ENCODE measurements at places on chromosomes 11 and 22.

DNA sequence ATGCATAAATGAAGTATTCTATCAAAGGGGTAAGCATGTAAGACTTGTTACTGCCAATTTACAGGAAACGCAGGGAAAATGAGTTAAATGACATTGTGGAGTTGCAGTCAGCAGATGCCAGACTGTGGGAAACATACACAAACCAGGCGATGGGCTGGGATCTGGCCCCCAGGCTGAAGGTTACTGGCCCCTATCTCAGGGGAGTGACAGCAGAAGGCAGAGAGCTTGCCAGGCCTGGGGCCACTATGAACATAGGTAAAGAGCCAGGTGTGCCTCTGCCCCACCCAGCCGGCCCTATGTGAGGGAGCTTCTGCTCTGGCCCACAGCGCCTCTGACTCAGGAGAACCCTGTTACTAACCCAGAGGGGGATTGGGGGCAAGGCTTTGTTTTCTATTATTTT lies 26.1 kb upstream of the SLC25A1 start:
- no peak for DNase-seq

- no peak for DNase-seq
Measured at GRCh38 chr11:68996376-68997123, 15.8 kb upstream of the MRGPRD start.

GRCh38 chr11:112310419-112310818 lies 49.8 kb upstream of the PLET1 start:
- no peak for DNase-seq

DNA sequence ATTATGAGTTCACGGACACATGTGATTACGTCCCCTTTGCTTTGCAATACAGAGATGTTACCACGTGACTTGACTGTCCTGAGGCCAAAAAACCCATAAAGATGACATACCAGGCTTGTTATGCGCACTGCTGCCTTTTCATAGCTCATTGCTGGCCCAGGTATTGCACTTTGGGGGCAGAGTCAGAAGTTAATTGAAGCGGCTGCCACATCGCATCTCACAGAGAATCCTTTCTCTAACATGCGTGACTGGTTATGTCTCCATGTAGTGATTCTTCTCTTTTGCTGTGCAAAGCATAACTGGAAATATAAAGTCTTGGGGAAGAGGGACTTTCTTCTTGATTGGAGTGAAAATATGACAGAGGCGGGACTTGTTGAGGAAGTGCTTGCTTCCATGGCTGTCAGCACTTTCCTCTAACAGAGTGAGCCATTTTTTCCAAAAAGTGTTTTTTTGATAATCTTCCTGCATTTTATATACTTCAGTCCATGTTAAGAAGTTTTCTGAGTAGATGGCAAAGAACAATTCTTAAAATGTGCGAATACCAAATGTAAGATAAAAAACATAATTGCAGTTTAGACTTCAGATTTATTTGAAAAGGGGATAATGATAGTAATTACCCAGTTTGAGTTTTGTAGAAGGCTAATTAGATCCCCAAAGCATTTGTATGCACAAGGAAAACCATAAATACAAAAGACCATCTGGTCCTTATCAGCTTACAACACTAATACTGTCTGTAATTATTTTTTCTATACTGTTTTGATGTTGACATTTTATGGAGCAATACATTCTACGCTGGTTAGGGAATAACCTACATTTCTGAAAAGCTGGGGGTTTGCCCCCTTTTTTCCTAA lies 324.6 kb upstream of the MTNR1B start:
- DNase-seq: no peak

DNA sequence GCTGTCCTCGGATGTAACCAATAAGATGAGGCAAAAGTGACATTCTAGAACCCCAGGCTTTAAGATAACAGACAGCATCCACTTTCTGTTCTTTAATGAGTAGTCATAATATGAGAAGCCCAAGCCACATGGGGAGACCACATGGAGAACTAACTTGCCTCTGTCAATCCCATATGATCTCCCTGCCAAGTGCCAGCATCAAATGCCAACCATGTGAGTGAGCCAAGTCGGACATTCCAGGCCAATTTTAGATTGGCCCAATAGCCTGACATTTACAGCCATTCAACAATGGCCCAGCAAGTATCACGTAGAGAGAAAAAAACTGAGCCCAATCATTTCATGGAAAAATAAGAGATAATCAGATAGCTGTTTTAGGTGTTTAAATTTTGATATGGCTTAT lies 2048.3 kb upstream of the RAG2 start:
- DNase-seq: no peak

GRCh38 chr22:50308597-50308935 lies 1.1 kb upstream of the PLXNB2 start:
- DNase-seq: no peak

- no peak for DNase-seq
Measured at GRCh38 chr11:126790550-126791081, 210.0 kb downstream of the KIRREL3 start.

- DNase-seq: no peak
Measured at GRCh38 chr11:63805844-63806415, 7.3 kb upstream of the SPINDOC start.

DNA sequence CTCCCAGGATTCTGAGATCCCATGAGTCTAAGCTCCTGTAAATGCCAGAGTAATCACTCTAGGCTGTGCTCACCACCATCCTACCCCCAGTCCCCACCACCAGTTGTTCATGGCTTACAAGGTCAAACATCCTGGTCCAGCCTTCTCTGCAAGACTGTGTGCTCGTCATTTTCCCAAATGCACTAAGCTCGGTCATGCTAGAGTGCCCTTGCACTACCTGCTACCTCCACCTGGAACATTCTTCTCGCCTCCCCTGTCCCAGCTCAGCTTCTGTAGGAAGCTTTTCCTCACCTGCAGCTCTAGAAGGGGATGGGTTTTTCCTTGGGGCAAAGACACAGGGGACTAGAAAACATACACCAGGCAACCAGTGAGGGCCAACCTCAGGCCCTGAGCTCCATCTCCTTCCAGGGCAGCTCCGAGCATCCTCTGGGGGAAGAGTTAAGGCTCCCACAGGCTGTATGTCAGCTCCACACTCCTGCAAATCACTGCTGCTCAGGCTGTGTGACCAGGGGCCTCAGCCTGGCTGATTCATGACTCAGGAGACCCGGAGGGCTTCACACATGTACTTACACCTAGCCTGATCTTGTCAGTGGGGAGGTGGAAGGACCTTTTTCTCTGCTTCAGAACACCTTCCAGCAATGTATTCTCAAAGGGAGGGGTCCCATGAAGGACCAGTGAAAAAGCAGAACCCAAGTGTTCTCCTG lies 37.2 kb upstream of the CSNK2A3 start:
- no peak for DNase-seq

DNA sequence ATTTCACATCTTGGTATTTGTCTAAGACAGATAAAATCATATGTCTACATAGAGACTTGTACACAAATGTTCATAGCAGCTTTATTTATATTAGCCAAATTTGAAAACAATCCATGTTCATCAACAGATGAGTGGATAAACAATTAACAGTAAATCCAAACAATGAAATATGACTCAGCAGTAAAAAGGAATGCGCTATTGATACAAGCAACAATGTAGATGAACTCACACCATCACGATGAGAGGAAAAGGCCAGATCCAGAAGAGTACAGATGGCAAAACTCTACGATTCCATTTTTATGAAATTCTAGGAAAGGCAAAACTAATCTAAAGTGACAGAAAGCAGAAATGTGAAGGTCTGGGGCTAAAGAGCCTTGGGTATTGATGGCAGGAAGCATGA lies 384.3 kb downstream of the NTM start:
- DNase-seq: no peak

DNA sequence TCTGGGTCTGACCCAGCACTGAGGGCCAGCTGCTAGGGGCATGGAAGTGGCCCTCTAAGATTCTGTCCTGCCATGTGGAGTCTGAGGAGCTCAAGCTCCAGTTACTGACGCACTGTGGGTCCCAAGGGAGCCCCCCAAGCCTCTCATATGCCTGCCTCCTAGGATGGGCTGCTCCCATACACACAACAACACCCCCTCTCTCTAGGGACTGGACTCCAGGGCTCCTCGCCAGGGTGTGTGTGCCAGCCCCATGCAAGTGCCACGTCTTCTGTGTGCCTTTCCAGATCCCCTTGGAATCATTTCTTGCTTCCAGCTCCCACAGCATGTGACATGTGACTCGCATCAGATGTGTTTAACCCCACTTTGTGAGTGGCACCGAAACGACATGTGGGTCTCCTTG lies 234.5 kb downstream of the CEP164 start:
- DNase-seq: no peak

GRCh38 chr11:18265949-18266348 lies at the start of gene SAA1:
SAA1 (plus strand) TSS chr11:18266264; CDS start chr11:18266888, 624 bp downstream.
- no peak for DNase-seq

DNA sequence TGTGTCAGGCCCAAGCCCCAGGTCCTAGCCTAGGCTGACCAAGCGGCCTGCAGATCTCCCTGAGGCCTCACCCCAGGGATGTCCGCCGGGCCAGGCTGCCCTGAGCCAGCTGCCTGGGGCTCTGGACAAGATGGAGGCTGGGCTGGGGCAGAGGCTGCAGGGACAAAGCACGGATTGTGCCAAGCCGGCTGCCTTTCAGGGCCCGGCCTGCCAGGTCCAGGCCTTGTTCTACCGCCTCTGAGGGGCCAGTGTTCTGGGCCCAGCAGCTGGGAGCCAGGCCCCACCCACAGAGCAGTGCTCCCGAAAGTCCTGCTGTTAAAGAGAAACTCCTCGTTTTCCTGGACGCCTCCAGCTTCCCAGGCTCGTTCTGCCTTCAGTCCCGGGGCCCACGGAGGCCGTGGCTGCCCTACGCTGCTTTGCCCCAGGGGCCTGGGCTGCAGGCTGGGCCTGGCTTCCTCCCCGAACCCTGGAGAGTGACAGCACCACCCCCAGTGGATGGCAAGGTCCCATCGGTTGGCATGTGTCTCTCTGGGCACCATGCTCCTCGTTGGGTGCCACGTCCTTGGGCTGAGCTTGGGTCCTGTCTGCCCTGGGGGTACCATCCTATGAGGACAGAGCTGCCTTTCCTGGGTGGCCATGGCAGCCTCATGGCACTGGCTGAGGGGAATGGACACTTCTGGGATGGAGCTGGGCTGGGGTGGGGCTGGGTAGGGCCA lies 7.6 kb downstream of the BRSK2 start:
- no peak for DNase-seq

DNA sequence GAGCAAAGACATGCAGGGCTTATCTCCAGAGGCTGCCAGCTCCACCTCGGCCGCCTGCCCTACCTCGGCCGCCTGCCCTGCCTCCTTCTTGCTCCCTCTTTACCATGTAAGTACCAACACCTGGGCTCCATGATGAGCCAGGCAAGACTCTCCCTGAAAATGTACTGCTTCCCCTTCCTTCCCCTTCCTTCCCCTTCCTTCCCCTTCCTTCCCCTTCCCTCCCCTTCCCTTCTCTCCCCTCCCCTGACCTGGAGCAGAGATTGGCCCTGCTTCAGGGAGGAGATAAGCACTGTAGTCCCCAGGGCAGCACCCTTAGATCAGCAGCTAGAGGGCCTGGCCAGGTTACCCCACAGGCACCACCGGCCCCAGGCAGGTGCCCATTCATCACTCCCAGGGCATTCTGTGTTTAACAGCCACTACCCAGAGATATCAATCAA lies 25.4 kb upstream of the ADORA2A start:
- DNase-seq: no peak

- no peak for DNase-seq
Measured at GRCh38 chr11:121328176-121328966, 35.8 kb downstream of the SC5D start.

DNA sequence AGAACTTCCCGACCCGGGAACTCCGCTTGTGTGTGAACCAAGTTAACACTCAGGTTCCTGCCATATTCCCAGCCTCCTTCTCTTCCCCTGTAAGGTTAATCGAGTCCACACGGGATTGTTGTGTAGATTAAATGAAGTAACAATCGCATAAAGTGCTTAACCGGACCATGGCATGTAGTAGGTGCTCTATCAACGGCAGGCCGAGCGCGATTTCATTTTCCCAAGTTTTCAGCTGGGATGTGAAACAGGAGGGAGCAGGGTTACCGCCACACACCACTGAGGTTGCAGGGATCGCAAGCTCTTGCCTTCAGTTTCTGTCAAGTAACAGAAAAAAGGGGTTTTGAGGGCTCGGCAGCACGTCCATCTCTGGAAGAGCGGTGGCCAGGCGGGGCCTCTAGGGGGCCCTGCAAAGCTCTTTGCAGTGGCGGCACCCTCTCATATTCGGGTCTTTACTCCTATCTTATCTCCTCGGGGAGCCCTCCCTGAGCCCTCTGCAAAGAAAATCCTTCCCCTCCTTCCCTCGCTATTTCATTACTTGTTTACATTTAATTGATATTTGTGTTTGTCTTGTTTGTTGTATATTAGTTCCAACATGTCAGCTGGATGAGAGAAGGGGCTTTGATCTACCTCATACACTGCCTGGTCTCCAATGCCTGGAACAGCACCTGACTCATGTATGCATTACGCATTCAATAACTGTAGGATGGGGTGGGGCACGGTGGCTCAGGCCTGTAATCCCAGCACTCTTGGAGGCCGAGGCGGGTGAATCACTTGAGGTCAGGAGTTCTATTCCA lies 816 bp upstream of the PLEKHA7 start:
- DNase-seq: no peak

DNA sequence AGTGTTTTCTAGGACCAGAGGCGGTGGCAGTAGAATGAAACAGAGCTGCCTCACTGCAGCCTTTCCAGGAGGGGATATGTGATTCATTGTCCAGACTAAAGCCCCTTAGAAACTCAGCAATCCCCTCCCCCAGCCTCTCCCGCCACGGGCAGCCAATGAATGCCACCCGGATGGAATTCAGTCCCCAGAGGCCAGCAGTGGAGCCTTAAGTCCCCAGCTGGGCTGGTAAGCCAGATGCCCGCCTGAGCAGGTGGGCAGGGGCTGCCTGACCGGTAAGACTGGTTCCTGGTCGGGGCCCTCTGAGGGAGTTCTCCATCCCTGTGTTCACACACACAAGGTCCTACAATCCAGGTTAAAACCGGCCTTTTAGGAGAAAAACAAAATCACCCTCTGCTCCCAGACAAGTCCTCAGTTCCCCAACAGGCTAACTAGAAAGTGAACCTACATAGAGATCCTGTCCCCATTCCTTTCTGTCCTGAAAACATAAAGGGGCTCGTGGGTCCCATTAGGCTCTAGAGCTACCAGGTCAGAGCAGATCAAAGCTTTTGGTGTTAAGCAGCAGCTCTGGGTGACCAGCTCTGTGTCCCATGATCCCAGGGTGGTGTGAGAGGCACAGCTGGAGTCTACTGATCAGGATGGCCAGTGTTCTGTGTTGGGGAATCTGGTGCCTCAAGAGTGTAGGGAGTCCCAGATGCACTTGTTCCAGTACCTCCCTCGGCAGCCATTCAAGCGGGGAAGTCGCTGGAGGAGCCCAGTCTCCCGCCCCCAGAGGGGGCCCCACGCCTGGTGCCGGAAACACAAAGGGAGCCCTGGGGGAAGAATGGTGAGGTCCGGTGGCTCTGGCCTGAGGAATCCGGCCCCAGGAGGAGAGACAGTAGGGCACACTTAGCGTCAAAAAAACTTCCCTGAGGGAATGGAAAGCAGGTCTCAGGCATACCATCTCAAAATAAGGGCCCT lies 2.6 kb downstream of the PATZ1 start:
- DNase-seq: peak; percentile 28

Data from stimulated activated CD4-positive, alpha-beta T cell treated with anti-CD3 and anti-CD28 coated beads, Interleukin-2, amount 100 ng/mL, for 48 hours (primary cell).